ENCODE measurements at places on chromosomes 13 and 19.

DNA sequence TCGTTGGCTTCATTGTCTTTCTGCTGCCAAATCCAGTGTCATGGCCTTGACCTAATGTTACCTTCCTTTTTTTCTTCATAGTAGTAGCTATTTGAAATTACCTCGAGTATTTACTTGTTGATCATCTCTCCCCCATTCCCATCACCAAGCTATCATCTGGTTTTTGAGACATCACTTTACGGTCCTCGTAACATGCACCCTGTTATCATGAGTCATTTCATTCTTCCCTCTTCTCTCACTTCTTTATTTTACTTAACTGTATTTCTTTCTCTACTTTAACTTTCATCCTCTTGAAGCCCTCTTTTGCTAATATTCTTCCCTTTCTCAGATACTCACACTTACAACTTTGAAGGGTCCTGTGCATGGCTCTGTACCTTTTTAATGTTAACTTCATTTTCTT is 31.8 kb downstream of the TPP2 start:
- no peak for DNase-seq

GRCh38 chr19:19628501-19629134 is 598 bp upstream of the LPAR2 start:
- DNase-seq: peak; percentile 64

- no peak for DNase-seq
These were observed 113.4 kb downstream of the UBL3 start for GRCh38 chr13:29737061-29737460.

GRCh38 chr13:28618230-28618994 is 40.5 kb upstream of the POMP start:
- no peak for DNase-seq

- no peak for DNase-seq
These were observed 6.6 kb upstream of the ZNF835 start for GRCh38 chr19:56678205-56678604.

DNA sequence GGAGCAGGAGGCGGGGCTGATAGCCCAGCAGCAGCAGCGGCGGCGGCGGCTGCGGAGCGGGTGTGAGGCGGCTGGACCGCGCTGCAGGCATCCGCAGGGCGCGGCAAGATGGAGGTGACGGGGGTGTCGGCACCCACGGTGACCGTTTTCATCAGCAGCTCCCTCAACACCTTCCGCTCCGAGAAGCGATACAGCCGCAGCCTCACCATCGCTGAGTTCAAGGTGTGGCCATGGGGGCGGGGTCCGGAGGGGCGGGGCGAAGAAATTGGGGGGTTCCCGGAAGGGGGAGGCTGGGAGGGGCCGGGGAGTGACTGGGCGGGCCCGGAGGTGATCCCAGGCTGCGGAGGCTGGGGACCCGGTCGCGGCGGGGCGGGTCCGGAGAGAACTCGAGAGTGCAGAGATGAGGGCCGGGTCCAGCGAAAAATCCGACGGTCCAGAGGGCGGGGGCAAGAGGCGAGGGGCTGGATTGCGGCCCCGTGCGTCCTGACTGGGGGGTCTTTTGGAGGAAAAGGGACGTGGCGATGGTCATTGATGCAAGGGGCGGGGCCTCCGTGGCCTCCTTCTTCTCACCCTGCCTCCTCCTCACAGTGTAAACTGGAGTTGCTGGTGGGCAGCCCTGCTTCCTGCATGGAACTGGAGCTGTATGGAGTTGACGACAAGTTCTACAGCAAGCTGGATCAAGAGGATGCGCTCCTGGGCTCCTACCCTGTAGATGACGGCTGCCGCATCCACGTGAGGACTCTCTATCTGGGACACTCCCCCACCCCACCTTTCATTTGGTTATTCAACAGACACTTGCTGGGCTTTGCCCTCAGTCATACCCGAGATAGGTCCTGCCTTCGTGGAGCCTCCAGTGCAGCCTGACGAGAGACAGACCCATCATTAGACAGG is at the start of gene TBCB:
TSS of gene TBCB (plus strand) at position 16 of the 891 bp plus-strand sequence. CDS start at position 109, 93 bp downstream.
- DNase-seq: no peak

- no peak for DNase-seq
These were observed 3.4 kb downstream of the RFX1 start for GRCh38 chr19:14002571-14003250.

DNA sequence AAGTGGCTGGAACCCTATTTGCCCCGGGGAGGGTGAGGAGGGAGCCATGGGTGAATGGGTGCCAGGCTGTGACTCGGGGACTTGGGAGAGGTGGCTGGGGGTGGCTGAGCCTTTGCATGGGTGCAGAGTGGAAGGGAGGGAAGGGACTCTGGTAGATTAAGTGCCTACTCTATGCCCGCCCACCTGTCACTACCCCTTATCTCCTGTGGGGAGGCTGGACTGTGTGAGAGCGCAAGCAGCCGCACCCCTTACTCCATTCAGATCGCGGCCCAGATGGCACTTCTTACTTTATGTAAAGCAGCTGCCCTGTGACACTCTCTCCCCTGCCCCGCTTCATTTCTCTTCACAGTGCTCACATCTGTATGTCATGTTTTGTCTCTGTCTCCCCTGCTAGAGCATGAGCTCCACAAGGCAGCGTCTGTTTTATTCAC is 2.9 kb downstream of the KASH5 start:
- DNase-seq: no peak

DNA sequence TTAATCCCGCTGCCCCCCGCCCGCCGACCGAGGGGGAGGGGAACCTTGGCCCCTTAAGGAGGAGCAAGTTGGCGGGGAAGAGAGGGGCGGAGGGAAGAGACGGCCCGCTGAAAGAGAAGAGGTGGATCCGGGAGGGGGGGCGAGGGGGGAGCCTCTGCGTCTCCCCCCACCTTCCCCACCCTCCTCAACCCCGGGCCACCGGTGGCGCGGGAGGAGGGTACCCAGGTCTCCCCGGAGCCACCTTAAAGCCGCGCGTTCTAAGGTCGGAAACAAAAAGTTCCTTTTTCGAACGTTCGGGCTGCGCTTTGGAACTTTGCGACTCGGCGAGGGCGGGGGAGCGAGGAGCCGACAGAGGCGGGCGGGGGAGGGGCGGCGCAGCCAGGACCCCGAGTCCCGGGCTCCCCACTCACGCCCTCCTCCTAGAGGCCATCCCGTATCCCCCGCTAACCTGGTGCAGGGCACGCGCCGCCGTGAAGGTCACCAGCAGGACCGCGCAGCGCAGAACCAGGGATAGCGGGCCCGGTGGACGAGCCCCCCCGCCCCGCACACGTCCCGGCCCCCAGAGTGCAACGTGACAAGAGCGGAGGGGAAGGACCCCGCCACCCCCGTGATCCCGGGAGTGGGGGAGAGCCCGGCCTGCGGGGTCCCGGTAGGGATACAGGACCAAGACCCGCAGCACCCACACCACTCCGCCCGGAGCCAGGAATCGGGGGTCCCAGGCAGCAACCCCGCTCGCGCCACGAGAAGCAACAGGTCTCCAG is 659 bp downstream of the ERF start:
- peak; percentile 80 for DNase-seq

GRCh38 chr13:113273851-113274590 is 23.0 kb upstream of the LAMP1 start:
- DNase-seq: peak; percentile 45

DNA sequence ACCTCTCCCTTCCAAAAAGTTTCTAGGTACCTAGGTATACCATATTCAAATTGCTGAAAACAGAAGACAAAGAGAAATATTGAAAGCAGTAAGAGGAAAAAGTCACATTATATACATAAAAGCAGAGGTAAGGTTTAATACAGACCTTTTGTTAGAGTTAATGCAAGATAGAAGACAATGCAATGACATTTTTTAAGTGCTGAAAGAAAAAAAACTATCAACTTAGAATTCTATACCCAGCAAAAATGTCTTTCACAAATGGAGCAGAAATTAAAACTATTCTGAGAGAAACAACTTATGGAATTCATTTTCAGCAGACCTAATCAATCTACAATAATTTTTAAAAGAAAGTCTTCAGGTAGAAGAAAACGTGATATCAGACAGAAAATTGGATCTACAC is 77.2 kb downstream of the CRYL1 start:
- DNase-seq: no peak

- no peak for DNase-seq
These were observed 134.0 kb downstream of the UFM1 start for GRCh38 chr13:38483623-38484022.

DNA sequence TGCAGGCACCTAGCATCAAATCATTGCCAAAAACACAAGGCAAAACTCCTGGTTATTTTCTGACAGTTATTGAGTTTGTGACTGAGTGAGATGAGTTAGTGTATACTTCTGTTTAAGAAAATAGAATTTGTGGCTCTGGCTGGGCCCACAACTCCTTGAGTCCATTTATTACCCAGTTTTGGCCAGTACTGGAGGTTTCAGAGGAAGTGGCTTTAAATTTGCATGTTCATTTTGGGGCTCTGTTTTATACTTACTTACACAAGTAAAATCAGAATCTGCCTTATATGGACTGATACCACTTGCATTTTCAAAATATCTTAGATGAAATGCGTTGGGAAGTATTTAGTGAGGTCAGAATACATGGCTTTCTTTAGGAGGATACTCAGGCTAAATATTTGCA is 29.0 kb downstream of the TNFSF11 start:
- DNase-seq: peak; percentile 22

GRCh38 chr13:59954601-59955000 is 209.1 kb downstream of the DIAPH3 start:
- DNase-seq: no peak

DNA sequence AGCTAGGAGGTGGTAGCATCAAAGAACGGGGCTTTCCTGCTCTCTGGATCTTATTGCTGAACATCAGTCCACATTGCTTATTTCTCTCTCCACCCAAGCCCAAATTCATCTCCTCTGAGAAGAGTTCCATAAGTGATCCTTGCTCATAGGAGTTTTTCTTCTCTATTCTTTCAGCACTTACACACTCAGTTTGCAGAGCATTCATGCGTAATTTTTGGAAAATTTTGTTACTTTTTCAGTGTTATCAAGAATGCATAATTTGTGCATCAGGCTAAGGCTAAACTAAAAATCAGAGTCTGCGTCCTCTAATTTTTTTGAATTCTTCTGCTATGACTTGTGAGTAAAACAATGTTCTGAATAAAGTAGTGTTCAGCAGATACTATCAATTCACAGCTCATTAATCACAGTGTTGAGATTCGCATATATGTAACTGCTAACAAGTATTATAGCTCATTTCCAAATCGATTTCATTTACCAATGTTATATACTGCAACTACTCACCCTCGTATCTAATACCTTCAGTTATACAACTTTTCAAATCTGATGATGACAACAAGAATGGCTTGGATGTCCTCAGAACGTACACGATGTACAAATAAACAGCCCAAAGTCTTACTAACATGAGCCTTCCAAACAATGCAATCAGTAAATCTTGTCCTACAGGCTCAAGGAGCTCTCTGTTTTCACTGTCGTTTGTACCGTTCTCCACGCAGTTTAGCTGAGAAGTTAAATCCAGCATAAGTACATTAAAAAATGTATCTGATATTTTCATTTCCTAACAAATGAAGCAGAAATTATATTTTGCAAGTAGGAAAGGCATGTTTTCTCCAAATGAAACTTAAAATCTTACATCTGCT is 36.4 kb upstream of the STARD13 start:
- peak; percentile 38 for DNase-seq

GRCh38 chr13:101139081-101139480 is 277.2 kb downstream of the NALCN start:
- no peak for DNase-seq

DNA sequence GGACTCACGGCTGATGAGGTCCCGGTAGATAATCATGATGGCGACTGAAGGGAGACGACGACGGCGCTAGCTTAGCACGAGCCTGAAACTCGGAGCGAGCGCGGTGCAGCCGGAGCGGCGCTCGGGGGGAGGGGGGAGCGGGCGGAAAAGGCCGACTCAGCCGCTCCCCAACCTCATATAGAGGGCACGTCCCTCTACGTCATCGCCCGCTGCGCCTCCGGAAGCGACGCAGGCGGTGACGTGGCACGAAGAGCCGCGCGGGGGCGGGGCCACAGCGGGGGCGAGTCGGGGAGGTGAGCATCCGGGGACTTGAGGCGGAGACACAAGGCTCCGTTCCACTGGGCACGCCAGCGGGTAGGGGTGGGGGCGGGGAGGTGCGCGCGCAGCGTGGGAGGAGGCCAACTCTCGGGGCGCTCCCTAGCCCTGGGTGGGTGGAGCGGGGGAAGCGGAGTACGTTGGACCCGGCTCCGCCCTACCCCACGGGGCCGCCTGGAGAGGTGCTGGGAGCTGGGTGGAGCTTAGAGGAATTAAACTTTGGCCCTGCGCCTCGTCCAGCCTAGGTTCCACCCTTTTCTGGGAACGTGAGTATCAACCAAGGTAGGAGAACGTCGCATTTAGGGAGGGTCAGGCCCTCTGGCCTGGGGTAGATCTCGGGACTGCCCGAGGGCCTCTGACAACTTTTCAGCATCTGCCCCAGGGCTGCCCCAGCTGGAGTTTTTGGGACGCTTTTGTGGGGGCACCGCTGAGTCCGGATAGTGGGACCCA is at the start of gene TPT1:
TSS of gene TPT1 (minus strand) at position 150 of the 765 bp plus-strand sequence. CDS start at position 36, 114 bp downstream.
- peak; percentile 99 for DNase-seq

DNA sequence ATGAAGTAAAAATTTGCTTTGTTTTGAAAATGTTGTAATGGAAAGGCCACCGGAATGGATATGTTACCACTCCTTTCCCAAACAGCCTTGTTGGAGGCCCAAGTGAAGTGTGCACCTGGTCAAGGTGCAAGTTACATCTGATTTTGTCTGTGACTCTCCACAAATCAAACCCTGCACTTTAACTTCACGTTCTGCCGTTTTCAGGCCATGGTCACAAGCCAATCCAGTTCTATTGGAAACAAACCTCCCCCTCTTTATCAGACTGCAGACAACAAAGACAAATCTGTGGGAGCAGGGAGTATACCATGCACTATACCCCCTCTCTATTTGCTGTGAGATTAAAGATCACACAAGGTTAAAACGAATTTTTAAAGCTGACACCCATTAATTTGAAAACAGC is 155.6 kb upstream of the RFC3 start:
- no peak for DNase-seq

DNA sequence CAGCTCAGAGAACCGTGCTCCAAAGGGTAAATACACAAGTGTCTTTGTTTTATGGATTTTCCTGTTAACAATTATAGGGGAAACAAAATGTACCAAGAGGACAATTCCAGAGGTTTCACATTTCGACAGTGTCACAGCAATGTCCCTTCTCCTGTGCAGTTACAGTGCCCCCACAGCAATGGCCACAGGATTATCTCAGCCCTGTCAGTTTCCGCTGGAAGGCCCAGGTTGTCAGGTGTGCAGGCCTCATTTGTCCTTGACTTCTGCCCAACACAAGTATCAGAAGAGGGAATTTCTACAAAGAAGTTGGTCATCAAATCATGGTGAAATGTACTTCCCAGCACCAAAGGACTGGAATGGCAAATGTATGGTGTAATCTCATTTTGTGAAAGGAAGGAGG is 11.2 kb upstream of the N4BP2L2 start:
- DNase-seq: no peak

DNA sequence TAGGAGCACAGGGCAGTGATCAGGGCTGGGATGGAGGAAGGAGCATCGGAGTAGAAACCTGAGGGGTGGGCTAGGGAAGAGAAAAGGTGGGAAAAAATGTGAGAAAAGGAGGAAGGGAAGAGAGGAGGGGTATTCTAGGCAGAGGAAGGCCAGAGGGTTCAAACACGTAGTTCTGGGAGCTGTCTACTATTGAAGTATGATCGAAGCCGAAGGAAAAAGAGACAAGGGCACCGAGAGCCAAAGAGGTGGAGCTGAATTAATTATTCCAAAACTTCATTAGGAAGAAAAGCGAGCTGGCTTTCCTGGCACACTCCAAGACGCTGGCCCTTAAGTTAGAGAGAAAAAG is 7.8 kb downstream of the DLL3 start:
- DNase-seq: no peak

GRCh38 chr13:49343255-49343654 is 95.5 kb downstream of the CDADC1 start:
- DNase-seq: no peak
